ENCODE measurements at places on chromosomes 2 and 18. TPM values are rescaled to one million over a fixed set of nuclear protein-coding genes. Genes with fewer than 3 reads are reported as not detected.

EDAR gene
- total RNA-seq = not detected

- DNase-seq = no peak
Measured at GRCh38 chr2:16745466-16745865, 79.8 kb upstream of the CYRIA start.

UCN gene
- total RNA-seq = 1.1 TPM

DNA sequence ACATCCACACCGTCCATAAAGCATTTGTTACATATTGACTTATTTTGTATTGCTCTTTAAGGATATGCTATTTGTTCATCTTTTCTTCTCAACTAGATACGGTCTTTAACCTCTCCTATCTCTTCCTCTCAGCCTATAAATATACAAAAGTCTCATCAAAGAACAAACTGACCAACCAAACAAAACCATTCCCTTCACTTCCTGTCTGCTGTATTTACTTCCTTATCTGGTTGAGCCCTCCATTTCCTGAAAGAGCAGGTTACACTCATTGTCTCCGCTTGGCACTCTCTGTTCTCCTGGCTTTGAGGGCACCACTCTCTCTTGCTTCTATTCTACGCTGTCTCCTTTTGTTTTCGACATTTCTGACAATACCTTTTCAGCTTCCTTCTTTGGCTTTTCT, 431.9 kb upstream of the TCF4 start:
- DNase-seq = no peak
